Pancreas (tissue), 10 donors: ENCODE measurements at places on chromosomes 1 and 21. TPM values are rescaled to one million over a fixed set of nuclear protein-coding genes. Genes with fewer than 3 reads are reported as not detected.

The LORICRIN gene
- not detected for polyA plus RNA-seq

DNA sequence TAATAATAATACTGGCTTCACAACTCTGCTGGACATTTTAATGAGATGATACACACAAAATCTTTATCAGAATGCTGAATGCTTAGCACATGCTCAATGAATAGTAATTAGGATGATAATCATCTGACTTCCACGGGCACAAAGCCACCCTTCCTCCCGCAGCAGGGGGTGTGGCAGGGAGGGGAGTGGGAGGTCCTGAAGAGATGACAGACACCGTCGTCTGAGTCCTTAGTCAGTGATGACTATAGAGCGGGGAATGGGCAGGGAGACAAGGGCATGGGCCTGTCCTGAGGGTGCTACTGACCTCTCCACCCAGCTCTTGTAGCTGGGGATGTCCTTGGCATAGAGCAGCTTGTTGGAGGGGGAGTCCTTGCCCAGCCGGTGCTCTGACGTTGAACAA lies 117.6 kb upstream of the CD34 start:
- H3K27ac ChIP-seq, result no peak overlapping the region
- no peak for DNase-seq
- H3K36me3 ChIP-seq, result peaks cover 13% of the 10 kb centered on the region
- no peaks in the 10 kb centered on the region for H3K27me3 ChIP-seq
- no peaks in the 10 kb centered on the region for H3K4me1 ChIP-seq

GRCh38 chr1:208534599-208534897 lies 290.4 kb upstream of the PLXNA2 start:
- H3K4me1 ChIP-seq, result no peaks in the 10 kb centered on the region
- DNase-seq, result no peak
- H3K27ac ChIP-seq, result no peak overlapping the region
- H3K36me3 ChIP-seq, result no peaks in the 10 kb centered on the region
- H3K27me3 ChIP-seq, result no peaks in the 10 kb centered on the region
- no peak overlapping the region for H3K4me3 ChIP-seq

The PCBP3 gene
- 1.7 TPM for polyA plus RNA-seq

DNA sequence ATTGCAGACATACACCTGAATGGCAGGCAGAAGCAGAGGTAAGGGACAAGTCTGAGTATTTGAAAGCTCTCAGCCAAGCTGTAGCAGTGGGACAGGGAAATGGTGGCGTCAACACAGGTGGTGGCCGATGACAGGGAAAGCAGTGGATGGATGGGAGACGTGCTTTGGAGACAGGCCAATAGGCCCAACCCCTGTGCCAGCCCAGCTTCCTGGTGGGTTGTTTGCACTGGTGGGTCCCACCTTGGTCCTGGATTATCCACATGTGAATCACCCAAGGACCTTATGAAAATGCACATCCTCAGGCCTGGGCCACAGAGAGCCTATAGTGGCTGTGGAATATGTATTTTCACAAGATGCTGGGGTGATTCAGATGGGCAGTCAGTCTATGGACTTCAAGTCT lies 203.7 kb upstream of the VAMP3 start:
- no peaks in the 10 kb centered on the region for H3K4me1 ChIP-seq
- DNase-seq, result no peak
- no peaks in the 10 kb centered on the region for H3K27me3 ChIP-seq
- no peaks in the 10 kb centered on the region for H3K36me3 ChIP-seq

The KCNJ9 gene
- polyA plus RNA-seq, result 0.04 TPM

The NHLH1 gene
- polyA plus RNA-seq, result 0.14 TPM

The FGGY gene
- 6.2 TPM for polyA plus RNA-seq

The TMEM269 gene
- 0.04 TPM for polyA plus RNA-seq

GRCh38 chr1:151968058-151968457 lies 25.6 kb downstream of the S100A10 start:
- no peak overlapping the region for H3K27ac ChIP-seq
- H3K4me1 ChIP-seq, result peaks cover 10% of the 10 kb centered on the region
- H3K36me3 ChIP-seq, result no peaks in the 10 kb centered on the region
- H3K4me3 ChIP-seq, result no peak overlapping the region

- no peaks in the 10 kb centered on the region for H3K27me3 ChIP-seq
- no peak overlapping the region for H3K27ac ChIP-seq
- no peak for DNase-seq
- H3K4me3 ChIP-seq, result no peak overlapping the region
Observed at GRCh38 chr1:78716186-78716585, 66.6 kb downstream of the IFI44 start.

The PADI2 gene
- polyA plus RNA-seq, result 0.54 TPM

The NBPF10 gene
- polyA plus RNA-seq, result 0.85 TPM

DNA sequence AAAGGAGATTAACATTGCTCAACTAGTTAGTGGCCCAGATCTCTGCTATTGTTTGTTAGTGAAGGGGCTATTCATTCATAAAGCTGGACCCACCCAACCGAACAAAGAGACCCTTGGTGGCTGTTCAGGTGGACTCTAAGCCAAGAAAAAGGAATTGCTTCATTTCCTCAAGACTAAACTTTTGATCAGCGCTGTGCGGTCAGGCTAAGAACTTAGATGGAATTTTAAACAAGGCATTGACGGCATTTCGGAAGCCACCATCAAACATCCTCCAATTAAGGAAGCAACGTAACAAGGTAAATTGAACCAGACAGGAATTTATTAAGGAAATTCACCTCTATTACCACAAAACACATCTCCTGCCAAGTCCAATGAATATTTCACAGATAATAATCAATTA lies 19.9 kb upstream of the SHCBP1L start:
- peaks cover 5% of the 10 kb centered on the region for H3K4me1 ChIP-seq
- no peak overlapping the region for H3K4me3 ChIP-seq
- H3K36me3 ChIP-seq, result no peaks in the 10 kb centered on the region
- H3K27me3 ChIP-seq, result no peaks in the 10 kb centered on the region
- DNase-seq, result no peak

The DMRTA2 gene
- not detected for polyA plus RNA-seq

GRCh38 chr1:41380979-41381691 lies 19.9 kb downstream of the FOXO6 start:
- H3K4me3 ChIP-seq, result peak overlapping the region; percentile 13
- H3K27me3 ChIP-seq, result no peaks in the 10 kb centered on the region
- peak; percentile 74 for DNase-seq
- no peaks in the 10 kb centered on the region for H3K4me1 ChIP-seq
- no peaks in the 10 kb centered on the region for H3K36me3 ChIP-seq

DNA sequence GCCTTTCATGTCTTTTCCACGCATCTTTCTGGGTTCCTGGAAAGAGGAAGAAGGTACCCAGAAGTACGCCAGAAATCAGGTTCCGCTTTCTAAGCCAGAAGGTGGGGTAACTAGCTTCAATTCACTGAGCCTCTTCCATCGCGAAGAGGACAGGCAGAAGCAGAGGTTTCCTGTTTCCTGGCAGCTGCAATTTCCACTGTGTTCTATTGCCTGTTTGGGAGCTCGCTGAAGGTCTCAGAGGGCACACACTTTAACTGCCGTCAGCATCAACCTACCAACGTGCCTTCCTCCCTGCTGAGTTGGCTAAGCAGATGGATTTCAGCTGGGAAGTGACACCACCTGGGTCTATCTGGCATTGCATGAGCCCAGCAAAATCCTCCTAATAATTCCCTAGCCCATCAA lies 10.0 kb downstream of the NCF2 start:
- H3K4me1 ChIP-seq, result no peaks in the 10 kb centered on the region
- DNase-seq, result no peak
- no peaks in the 10 kb centered on the region for H3K27me3 ChIP-seq

The CFAP141 gene
- polyA plus RNA-seq, result 0.52 TPM

GRCh38 chr1:22127248-22127647 lies 15.6 kb downstream of the WNT4 start:
- no peaks in the 10 kb centered on the region for H3K27me3 ChIP-seq
- H3K4me1 ChIP-seq, result no peaks in the 10 kb centered on the region
- no peak overlapping the region for H3K27ac ChIP-seq
- H3K36me3 ChIP-seq, result no peaks in the 10 kb centered on the region
- no peak overlapping the region for H3K4me3 ChIP-seq
